Endothelial cell of umbilical vein (primary cell): ENCODE measurements at places on chromosomes 2 and 18. TPM values are rescaled to one million over a fixed set of nuclear protein-coding genes. Genes with fewer than 3 reads are reported as not detected.

DNA sequence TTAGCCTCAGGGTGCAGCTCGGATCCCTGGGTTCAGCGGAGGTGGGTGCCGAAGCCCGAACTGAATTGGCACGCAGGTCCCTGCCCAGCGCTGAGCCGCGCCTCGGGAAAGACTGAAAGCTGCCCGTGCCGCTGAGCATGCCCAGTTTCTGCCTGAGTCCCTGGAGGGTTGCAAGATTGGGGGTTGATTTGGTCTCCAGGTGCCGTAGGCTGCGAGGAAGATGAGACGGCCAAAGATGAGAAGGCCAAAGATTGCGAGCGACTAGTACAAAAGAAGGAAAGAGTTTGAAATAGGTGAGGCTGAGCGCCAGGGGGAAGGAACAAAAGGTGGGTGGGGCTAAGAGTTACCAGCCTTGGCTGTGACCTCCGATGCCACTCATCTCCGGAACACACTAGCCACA is 852 bp upstream of the KCNH7 start:
- DNase-seq: no peak

DNA sequence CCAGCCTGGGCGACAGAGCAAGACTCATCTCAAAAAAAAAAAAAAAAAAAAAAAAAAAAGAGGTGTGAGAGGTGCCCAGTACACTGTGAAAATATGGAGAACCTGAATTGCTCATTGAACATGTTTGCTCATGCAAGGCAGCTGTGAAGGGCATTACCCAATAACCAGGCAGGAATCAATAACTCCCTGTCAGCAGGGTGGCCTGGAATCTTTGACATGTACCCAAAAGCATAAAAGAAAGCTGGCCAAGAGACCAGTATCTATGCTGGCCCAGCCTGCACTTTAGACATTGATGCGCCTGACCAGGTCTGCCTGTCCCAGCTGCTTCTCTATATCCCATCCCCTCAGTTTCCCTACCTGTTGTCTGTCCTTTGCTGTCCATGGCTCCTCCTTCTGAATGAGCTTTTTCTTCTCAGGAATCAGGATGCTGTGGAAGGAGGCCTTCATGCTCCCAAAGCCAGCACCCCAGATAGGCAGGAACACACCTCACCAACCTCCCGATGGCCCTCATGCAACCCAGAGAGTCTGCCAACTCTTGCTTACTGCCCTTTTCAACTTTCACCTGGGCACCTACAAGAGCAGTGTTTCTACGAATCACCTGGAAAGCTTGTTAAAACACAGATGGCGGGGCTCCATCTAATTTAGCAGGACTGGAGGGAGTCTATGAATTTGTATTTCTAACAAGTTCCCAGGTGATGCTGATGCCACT is 83.4 kb upstream of the PPP1CB start:
- no peak for DNase-seq

- no peak for DNase-seq
Measured at GRCh38 chr2:98379311-98380202, 33.3 kb downstream of the CNGA3 start.

Gene TRAK2
- 9.1 and 9.7 TPM in 2 replicates for polyA plus RNA-seq

Gene TYMS
- 136 TPM in 2 replicates for polyA plus RNA-seq

DNA sequence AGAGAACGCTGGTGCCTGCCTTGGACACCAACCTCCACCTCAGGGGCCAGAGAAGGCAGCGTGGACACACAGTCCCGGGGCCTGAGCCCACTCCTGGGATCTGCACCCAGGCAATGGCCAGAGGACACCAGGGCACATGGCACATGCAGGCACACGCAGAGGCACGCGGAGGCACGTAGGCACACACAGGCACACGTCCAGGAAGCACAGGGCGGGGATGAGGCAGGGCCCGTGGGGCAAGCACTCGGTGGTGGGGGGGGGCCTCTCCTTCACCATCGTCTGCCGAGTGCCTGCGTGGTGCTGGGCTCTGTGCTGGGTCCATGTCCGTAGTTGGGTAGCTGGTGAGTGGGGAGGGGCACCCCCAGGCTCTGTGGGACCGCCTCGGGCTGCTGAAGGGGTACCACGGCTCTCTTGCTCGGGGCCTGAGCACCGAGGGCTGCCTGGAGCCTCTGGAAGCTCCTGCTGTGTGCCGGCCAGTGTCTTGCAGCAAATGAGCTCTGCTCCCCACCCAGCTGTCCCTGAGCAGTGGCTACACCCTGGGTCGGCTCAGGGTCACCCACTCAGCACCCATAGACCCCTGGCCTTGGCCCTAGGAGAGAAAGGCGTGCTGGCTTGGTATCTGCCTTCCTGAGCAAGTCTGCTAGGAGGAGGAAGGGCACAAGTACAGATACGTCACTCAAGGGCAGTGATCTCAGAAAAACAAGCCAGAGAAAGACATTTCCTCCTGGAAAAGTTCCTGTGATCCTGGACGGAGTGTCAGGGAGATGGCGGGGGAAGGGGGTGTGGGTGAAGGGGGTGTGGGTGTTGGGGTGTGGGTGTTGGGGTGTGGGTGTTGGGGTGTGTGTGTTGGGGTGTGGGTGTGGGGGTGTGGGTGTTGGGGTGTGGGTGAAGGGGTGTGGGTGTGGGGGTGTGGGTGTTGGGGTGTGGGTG is 26.4 kb downstream of the RTP5 start:
- peak; percentile 69 for DNase-seq
